ENCODE measurements at places on chromosomes 2 and 18.

GRCh38 chr2:45974056-45974455 lies 322.6 kb downstream of the PRKCE start:
- no peak for DNase-seq

DNA sequence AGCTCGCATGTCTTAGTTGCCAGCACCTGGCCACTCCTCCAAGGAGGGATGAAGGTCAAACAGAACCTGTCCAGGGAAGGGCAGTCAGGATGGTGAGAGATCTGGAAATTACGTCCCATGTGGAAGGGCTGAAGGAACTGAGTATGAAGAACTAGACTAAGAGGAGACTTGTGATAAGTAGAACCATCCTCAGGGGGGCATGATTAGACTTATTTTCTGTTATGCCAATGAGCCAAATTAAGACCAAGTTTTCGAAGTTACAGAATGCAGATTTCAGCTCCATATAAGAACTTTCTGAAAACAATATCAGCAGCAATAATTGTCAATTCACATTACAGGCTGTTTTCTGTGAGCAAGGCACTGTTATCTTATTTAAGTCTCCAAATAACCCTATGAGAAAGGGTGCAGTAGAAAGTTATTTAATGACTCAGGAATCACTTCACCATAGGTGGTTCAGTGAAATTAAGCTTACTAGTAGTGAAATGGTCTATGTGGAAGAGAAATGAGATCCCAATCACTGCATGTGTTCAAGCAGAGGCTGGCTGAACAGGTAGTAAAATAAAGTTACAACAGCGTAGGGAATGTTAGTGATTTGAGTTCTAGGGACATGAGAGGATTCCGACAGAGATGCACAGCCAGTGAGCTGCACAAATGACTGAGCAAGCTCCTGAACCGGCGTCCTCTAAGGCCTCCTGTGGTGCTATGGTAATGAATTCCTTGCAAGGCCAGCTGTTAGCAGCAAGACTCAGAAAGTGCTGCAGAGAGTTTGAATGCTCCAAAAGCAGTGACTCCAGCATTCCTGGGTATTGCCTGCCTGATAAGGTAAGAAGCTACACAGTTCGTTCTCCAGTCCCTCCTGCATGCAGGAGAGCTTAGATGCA lies 4.5 kb upstream of the DYM start:
- DNase-seq = no peak

DNA sequence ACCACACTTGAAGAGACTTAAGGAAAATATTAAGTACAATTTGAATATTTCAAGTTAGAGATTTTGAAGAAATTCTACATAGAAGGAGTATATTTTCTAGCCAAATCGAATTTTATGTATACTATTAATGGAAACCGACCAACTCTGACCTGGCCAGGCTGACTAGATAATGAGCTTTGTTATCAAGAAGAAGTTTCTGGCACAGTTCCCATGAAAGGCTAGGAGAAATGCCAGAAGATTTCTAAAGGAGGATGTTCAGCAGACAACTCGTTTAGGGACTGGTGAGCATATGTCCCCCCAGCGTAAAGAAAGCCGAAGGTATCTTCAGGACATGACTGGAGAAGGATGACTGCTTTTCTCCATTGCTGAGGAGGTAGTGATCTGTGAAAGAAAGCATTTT lies 127.3 kb downstream of the DIS3L2 start:
- no peak for DNase-seq

DNA sequence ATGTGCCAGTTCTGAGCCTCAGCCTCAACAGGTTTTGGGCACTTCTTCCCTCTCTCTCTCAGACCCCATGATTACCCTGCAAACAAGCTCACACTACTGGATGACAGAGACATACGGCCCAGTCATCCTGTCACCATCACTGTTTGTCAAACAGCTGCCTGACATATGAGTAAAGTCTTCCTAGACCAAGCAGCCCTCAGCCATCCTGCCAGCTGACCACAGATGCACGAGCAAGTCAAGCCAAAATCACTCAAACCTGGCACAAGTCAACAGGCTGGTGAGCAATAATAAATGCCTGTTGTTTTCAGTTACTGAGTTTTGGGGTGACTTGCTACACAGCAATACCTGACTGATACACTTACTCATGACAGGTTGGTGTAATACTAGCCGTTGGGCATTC lies 75.5 kb upstream of the KLF7 start:
- DNase-seq = no peak

DNA sequence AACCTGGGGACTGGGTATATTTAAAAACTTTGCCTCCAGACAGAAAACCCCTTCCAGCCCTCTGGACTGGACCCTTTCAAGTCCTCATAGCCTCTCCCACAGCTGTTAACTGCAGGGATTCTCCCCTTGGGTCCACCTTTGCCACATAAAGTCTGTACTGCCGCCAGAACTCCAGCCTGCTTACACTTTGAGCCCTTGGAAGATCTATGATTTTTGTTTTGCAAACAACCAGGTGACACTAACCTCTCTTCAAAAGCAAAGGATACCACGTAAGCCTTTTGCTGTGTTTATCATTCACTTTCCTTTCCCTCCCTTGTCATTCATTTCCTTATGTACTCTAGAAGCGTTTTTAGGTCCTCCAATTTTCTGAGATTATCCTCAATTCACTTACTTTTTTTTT lies 4.1 kb upstream of the AGXT start:
- no peak for DNase-seq

GRCh38 chr2:100902817-100903405 lies 83.0 kb downstream of the NPAS2 start:
- DNase-seq = no peak

DNA sequence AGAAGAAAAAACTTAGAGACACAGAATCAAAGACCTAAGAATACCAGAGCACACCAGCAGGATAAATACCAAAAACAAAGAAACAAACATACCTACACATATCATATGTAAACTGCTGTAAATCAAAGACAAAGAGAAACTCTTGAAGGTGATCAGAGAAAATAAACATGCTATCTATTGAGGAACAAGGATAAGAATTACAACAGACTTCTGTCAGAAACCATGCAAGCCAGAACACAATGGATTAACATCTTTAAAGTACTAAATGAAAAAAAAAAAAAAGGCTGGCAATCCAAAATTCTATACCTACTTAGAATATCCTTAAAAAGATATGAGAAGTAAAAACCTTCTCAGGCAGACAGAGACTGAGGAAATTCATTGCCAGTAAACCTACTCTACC lies 51.6 kb upstream of the MGAT4A start:
- DNase-seq = no peak

DNA sequence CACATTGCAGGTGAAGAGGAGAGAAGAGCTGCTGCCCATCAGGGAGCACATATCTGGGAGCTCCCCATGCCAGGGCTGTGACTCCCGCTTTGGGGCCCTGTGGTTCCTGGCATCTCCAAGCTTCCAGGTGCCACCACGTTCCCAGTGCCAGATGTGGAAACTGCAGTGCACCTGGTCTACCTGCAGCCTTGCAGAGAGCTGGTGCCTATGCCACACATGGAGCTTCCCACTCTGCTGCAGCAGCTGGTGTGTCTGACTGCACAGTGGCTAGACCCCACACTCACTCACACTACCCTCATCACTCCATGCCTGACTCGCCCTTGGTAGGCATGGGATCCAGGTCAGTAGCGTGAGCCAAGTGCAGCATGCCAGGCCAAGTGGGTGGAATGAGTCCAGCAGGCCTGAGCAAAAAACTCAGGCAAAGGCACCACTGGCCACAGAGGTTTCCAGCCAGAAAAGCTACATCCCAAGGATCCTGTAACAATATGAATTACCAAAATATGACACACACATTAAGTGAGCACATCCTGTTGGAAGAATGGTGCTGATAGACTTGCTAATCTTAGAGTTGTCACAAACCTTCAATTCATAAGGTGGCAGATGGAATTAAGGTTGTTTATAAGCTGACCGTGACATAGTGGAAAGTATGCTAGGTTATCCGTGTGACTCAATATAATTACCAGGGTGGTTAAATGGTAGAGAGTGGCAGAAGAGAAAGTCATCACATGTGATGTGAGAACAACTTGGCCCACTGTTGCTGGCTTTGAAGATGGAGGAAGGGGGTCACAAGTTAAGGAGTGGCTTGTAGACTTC lies 150.9 kb downstream of the EHBP1 start:
- no peak for DNase-seq

- DNase-seq = no peak
Measured at GRCh38 chr2:224069172-224069571, 30.1 kb upstream of the SERPINE2 start.

DNA sequence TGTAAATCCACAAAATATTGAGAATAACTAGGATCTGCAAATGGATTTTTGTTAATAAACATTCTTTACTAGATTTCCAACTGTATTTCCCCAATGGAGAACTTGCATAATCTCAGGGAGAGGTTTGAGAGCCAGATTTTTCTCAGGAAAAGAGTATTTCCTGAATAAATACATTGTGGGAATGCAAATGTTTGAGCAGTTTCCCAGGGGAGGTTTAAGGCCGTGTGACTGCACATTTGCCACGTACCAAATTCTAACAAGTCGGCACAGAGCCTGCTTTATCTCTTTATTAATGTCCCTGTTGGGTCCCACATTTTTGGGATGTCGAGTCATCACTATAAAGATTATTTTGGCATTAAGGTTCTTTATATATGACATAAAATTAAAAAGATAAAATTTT lies 27.0 kb downstream of the TFPI start:
- DNase-seq = no peak

GRCh38 chr2:10321622-10322021 lies 18.9 kb downstream of the HPCAL1 start:
- DNase-seq = no peak

- no peak for DNase-seq
Measured at GRCh38 chr2:3466966-3467365, 52.4 kb downstream of the ADI1 start.

DNA sequence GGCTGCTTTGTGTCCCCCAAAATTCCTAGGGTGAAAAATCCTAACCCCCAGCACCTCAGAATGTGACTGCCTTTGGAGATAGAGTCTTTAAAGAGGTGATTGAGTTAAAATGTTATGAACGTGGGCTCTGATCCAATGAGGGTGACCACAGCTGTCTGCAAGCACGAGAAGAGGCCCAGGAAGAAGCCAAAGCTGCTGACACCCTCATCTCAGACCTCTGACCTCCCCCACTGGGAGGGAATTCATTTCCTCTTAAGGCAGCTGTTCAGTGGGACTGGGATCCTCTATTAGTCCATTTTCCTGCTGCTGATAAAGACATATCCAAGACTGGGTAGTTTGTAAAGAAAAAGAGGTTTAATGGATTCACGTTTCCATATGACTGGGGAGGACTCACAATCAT lies 544.4 kb downstream of the DCDC2C start:
- no peak for DNase-seq

GRCh38 chr18:8857806-8858205 lies 152.4 kb downstream of the MTCL1 start:
- DNase-seq = no peak

DNA sequence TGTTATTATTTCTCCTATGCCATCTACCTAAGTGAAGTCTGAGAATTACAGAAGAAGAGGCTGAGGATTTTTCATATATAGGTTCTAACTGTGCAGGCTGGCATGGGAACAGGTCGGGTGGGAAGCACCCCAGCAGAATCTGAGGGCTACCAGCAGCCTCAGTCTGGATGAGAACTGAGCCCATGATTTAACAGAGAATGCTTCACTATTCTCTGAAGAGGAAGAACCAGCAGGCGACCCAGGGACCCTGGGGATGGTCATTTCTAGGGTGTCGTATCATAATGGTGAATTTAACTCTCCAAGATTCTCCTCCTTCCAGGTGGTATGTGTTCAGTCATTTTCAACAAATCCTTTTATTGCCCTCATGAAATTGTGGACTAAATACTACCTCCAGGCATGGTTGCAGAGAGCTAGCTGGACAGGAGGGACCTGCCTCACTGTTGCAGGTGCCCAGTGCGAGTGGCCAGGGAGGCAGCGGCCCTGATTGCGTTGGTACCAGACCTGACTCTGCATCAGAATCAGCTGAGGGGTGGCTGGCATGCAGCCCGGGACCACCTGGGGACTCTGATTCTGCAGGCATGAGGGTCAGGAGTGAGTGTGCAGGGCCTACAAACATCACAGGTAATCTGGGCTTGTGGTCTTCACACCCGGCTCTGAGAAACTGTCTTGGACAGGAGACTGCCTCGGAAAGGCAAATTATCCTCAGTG lies 272.2 kb downstream of the TSN start:
- DNase-seq = no peak

DNA sequence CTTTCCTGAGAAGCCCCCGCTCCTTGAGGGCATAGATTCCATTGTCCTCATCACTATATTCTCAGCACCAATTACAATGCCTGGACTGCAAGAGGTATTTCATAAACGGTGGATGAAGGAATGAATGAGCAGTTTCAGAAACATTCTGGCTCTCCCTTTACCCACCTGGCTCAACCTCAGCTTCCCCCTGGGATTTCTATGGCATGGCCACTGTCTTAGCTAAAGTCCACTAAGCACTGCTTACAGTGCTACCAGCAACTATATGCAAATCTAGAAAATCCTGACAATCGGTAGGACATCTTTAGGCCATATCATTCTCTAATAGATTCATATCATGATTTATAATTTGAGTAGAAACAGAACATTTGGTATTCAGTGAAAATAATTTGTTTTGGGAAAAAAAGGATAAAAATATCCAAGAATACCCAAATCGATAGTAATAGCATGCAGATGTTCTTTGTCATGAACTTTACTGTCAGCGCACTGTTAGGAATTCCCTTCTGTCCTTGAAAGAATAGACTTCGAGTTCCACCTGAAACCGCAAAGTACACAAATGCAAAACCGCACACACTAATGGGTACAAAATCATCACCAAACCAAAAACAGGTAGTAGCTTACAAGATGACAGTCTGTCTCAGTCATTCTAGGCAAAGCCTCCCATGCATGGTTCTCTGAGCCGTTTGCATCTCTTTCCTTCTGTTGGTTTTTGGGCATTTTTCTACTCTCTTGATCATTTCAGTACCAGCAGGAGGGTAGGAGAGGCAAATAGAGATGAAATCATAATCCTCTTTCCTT lies 303.6 kb upstream of the ID2 start:
- no peak for DNase-seq

DNA sequence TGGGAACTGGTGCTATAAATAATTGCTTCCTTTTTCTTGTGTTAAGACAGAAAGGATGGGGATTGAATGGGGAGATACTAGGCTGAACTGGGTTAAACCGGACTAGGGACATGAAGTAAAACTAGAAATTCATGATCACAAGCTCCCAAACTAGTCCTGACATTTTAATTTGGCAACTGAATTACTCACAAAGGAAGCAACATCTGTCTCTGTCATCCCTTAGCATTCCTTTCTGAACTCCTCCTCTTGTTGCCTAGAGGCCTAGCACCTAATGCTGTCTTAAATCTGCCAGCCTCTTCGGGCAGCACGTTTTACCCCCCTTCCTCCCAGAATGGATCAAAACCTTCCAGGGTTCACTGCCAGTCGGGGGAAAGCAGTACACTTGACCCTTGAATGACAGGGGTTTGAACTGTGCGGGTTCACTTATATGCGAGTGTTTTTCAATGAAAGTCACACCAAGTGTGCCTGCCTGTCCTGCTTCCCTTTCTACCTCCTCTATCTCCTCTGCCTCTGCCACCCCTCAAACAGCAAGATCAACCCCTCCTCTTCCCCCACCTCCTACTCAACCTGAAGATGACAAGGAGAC lies 8.2 kb downstream of the KCTD1 start:
- DNase-seq = no peak

- no peak for DNase-seq
Measured at GRCh38 chr18:56716692-56717146, 65.6 kb downstream of the WDR7 start.

- no peak for DNase-seq
Measured at GRCh38 chr2:226142463-226142862, 657.2 kb downstream of the IRS1 start.

GRCh38 chr2:238896641-238897040 lies 48.8 kb downstream of the TWIST2 start:
- no peak for DNase-seq

All from activated CD8-positive, alpha-beta memory T cell treated with anti-CD3 and anti-CD28 coated beads for 48 hours (primary cell).